ENCODE measurements at places on chromosomes 2 and 18.

- no peak for DNase-seq
These were observed 471.6 kb downstream of the DLGAP1 start for GRCh38 chr18:3983351-3983969.

DNA sequence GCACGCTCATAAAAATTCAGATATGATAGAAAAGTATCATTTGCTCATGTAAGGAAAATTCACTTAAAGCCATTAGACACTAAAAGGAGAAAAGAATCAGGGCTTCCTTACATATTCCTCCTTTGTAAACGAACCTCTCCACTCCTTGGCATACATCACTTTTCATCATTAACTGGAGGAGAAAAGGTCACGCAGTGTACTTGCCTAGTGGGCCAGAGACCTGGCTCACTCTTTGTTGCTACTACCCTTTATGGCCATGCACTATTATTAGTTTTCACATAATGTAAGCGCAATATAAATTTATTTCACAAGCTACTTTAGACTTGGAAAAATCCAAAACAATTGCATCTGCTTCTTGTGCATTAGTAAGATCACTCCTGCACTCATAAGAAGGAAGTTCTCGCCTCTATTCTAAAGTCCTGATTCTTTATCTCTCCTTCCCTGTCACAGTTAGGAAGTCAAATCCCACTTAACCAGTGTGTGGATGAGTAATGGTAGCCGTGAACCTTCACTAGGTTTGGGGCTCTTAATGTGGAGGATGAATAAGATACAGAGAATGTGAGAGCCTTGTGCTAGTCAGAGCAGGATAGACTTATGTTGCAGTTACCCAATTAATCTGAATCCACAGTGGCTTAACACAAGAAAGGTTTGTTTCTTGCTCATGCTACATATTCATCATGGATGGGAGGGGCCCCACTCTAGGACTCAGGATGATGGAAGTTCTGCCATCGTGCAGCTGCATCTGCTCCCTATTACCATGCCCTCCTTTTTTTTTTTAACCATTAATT, 115.0 kb upstream of the GLS start:
- DNase-seq: no peak

GRCh38 chr2:32633040-32633439, 5.2 kb downstream of the TTC27 start:
- DNase-seq: no peak

DNA sequence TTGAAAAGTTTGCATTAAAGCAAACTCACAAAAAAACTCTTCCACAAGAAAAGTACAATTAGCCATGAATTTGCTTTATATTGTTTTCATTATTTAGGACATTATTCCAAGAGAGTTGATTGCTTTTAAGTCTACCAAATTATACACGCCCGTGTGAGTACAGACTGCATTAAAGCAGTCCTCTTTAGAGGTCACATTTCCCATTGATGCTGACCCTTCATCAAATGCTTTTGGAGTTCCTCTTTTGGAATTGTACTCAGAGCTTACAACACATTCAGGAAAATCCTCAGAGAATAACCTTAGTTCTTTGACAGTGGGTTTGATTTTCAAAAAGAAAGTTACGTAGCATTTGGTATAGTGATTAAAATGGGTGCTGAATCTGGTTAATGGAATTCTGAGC, 256.1 kb downstream of the CDH2 start:
- no peak for DNase-seq

DNA sequence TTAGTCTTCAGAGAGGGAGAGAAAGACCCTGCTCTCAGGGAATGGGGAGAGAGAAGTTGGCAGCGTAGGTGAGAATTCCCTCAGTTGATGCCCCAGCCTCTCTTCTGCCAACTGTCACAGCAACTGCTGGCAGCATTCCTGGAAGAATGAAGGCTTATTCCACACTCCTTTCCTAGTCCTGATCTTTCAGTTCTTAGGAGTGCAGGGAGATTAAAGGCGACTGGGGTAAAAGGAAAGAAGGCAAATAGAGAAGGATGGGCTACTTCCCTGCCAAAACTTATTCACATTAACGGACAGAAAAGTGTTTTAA, 65.9 kb upstream of the ACAA2 start:
- DNase-seq: no peak

GRCh38 chr2:35314049-35314448, 1041.5 kb upstream of the CRIM1 start:
- no peak for DNase-seq

- DNase-seq: no peak
These were observed 434 bp upstream of the DUSP19 start for GRCh38 chr2:183078163-183078463.

- DNase-seq: peak; percentile 34
These were observed 36.4 kb downstream of the CDC42EP3 start for GRCh38 chr2:37634914-37635503.

DNA sequence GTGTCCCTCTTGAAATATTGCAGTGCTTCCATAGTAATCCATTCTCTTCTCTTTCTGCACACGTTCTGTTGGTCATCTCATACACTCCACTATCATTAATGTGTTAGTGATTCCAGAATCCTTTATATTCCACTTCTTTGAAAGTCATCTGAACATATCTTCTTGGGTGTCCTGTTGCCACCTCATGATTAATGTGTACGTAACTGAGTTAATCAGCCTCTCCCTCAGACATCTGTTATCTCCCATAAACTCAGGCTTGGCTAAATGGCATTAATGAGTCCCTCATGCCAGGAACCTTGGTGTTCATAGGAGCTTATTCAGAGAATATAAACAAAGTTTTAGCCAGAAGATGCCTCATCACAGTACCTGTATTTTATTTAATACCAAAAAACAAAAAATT, 126.4 kb downstream of the NCOA1 start:
- DNase-seq: no peak

GRCh38 chr2:175154661-175155082, 13.3 kb downstream of the ATF2 start:
- DNase-seq: no peak

DNA sequence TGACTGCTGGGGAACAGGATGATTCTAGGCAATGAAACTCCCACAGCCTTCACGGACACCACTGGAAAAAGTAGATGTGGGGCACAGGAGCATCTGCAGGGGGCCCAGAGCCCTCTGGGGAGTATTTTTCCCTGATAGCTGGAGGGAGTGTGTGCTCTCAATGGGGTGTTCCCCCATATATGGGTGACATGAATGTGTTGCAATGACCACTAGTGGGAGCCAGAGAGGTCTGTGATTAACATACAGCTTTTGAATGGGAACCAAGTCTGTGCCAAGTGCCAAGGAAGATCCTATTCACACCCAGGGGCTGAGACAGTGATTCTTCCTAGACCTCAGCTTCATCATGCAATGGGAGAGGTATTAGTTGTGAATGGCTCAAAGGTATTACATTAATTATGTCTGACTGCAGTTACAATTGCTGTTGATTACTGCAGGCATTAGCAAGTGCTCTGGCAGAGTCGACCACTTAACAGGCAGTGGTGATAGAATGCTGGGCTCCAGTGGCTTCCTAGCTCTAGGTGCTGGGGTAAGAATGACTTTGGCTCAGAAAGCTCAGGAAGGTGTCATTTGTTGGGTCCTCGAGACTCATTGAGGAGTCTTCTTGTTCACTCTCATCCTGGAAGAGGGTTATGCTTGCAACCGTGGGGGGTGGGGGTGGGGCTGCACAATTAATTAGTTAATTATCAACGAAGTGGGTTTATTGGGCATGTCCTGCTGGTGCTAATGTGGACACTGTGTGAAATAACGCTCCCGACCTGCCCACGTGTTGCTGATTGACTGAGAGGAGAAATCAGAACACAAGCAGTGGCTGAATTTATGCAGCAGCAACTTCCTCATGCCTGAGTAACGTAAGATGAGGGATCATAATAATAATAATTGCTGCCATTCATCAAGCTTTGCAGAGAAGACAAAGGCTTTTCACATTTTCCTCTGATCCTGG, 194.1 kb downstream of the CLIP4 start:
- peak; percentile 56 for DNase-seq

- no peak for DNase-seq
These were observed 38.7 kb upstream of the MEX3C start for GRCh38 chr18:51236225-51236624.

DNA sequence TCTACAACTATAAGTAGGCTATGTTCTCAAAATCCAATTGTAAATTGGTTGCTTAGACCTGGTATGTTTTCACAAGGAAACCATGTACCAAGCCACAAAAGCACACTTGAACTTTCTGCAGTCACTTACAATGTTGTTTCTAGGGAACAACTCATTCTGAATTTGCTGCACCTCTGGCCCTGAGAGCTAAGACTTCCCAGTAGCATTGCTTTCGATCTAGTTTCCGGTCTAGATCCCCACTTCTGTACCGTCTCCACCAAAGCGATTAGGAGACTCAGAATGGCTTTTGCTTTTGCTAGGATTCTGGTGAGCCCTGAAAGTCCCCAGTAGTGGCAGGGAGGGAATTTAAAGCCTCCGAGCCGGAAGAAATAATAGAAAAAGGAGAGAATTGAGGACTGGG, 313.0 kb downstream of the ARHGAP15 start:
- no peak for DNase-seq

- no peak for DNase-seq
These were observed 93.7 kb upstream of the SRD5A2 start for GRCh38 chr2:31674446-31674845.

GRCh38 chr2:232418466-232419244, 12.0 kb downstream of the ALPG start:
- no peak for DNase-seq

DNA sequence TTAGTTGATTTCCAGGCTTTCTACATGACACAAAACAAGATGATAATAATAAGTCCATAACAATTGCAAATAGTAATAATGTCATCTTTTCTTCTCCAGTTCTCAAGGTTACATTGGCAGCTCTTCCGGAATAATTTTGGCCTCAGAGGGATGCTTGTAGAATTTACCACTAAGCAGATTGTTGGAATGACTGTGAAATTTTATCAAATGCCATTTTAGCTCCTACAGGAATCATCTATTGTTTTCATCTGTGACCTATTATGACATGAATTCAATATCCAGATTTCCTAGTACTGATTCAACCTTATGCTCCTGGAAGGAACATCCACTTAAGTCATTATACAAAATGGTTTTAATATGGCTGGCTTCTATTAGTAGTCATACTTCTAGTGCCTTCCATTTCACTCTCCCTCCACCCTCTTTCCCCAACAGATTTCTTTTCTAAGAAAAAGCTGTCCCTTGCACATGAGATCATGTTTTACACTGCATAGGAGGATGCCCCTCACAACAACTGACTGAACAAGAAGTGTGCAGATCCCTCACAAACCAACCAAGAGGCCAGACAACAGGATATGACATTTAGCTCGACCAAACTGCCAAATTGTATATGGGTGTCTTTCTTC, 200.0 kb downstream of the DNER start:
- no peak for DNase-seq

GRCh38 chr2:26639685-26640243, 1.4 kb downstream of the CIB4 start:
- no peak for DNase-seq

DNA sequence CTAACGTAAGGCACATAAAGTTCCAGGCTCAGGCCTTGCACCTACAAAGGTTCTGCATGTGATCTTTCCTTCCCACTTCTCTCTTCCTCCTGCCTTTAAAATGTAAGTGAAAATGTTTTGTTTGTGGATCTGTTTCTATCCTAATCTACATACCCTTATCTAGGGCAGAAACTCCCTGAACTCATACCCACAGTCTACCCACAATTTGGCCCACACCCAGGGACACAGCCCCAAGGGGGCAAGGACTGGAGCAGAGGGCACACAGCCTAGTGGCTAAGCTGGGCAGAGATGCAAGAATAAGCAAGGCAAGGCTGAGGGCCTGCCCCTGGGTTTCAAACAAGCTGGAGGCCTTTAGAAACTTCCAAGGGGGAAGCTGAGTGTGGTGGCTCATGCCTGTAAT, 71.0 kb downstream of the HS1BP3 start:
- no peak for DNase-seq

DNA sequence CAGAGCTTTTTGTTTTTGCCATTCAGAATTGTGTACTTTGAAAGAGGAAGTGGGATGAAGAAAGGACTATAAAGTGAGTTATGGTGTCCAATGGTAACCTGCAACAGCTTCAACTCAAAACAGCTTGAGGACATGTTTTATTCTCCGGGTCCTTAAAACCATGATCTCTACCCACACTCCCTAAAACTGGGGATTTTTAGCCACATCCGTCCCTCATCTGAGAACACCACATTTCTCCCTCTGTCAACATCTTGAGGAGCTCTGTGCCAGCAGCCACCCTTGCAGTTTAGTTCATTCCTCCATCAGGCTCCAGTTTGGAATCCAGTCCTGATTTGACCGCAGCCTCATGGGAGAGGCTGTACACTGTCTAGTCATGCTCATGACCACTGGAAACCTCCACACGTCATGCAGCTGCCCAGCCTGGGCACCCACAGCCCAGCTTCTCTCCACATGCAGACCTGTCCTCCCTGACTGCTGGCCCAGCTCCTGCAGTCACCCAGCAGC, 62.6 kb downstream of the C18orf63 start:
- peak; percentile 40 for DNase-seq

DNA sequence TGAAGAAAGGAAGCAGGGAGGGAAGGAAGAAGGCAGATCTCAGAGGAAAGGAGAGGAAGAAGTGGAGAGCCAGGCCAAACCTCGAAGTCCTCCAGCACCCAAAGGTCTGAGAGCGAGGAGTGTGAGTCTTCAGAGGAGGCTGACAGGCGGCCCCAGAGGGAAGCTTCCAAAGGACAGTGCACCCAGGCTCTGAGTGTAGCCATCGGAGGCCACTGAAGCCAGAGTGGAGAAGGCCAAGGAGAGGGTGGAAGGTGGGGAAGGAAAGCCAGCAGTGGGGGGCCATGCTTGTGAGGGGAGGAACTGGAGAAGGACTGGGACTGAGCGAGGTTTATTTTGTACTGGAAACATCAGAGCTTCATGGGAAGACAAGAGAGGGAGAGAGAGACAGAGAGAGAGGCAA, 6.0 kb downstream of the ATP6V1B1 start:
- DNase-seq: no peak

- DNase-seq: no peak
These were observed 4.9 kb downstream of the QPCT start for GRCh38 chr2:37349231-37349860.

- DNase-seq: no peak
These were observed 289.2 kb downstream of the NDUFA10 start for GRCh38 chr2:239735829-239736357.

- no peak for DNase-seq
These were observed 199.4 kb downstream of the IRS1 start for GRCh38 chr2:226600184-226600583.

DNA sequence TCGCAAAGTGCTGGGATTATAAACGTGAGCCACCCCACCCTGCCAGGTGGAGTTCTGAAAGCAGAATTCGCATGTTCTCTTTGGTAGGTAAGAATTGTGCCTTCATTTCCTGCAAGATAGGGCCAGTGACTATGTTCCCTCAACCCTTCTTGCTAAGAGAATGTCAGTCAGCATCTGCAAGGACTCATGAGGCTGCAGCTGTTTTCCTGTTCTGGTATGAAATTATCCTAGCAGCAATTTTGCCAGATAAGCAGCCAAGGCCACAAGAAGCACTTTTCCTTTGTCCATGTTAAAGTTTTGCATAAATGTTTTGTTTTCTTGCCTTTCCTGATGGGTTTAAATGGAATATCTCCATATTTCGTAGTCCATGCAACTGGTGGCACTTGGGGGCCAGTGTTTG, 6.8 kb upstream of the ARHGAP28 start:
- DNase-seq: no peak
